Suppressor macrophage (primary cell): ENCODE measurements at places on chromosomes 11 and 22.

GRCh38 chr11:83951521-83951920, 665.4 kb upstream of the CCDC90B start:
- DNase-seq, result no peak

DNA sequence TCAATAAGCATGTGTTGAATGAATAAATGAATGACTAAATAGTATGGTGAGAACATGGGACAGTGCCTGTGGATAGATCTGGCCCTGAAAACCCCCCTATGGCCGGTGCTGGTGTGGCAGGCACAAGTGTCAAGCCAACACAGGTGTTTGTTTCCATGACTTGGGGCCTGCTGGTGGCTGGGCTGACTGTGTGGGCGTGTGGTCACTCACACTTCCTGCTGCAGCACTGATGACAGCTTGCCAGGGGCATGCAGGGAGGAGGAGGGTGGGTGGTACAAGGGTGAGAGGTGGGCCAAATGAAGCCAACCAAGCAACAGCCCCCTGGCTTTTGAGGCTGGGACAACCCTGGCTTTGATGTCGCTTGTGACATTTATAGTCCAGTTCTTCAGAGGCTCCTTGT, 30.3 kb upstream of the ABCC8 start:
- DNase-seq, result peak; percentile 23

GRCh38 chr22:43859621-43860020, 2.7 kb downstream of the SULT4A1 start:
- no peak for DNase-seq

DNA sequence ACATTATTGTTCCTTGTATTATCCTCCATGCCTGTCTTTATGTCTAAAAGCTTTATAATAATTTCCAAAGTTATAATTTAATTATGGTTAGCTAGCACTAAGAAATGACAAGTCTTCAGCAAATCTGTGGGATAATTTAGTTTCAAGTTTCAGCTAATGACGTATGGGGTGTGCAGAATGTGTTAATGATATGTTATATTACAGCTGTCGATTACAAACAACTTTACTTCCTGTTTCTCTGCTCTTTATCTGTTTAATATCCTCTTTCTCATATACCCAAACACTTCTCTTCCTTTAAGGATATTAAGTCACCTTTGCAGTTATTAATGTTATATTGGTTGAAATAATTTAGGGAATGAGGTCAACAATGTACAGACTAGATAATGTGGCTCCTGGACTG, 161.8 kb downstream of the CASP12 start:
- DNase-seq, result no peak

DNA sequence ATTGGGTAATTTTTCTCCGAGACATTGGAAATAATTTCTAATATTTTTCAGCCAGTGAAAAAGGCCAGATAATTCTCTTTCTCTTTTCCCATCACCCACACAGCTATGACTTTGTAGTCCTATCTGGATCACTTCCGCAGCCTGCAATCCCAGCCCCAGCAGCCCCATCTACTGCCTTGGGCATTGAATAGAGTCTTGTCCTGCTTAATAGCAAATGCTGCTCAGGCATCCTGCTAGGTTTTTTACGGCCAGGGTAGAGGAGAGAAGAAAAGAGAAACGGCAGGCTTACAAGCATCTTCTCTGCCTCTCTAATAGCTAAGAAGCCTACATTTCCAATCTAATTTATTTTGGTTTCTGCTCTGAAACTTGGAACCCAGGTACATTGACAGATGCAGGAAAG, 154.3 kb upstream of the B3GAT1 start:
- no peak for DNase-seq

DNA sequence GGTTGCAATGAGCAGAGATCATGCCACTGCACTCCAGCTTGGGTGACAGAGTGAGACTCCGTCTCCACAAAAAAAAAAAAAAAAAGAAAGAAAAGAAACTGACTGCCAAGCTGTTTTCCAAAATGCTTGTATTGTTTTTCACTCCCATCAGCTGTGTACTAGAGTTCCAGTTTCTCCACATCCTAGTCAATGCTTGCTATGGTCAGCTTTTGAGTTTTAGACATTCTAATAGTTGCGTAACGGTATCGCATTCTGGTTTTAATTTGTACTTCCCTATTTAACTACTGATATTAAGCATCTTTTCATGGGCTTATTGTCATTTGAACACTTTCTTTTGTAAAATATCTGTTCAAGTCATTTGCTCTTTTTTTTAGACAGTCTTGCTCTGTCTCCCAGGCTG, 55.7 kb downstream of the TSPAN18 start:
- peak; percentile 22 for DNase-seq

GRCh38 chr11:59865031-59865430, 1.3 kb downstream of the TCN1 start:
- DNase-seq, result peak; percentile 64

- DNase-seq, result no peak
These were observed 5.6 kb upstream of the APOBEC3H start for GRCh38 chr22:39091126-39092081.

DNA sequence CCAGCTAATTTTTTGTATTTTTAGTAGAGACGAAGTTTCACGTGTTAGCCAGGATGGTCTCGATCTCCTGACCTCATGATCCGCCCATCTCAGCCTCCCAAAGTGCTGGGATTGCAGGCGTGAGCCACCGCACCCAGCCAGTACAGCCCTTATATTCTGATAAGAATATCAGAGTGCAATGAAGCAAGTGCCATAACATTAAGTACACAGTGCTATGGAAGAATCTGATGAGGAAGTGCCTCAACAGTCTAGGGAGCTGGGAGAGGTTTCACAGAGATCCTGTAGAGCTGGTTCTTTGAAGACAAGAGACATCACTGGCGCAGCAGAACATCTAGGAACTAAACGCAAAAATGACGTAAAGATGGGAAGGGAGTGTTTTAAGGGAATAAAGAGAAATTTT, 2.1 kb downstream of the RTCB start:
- DNase-seq, result no peak

GRCh38 chr11:79860336-79860735, 419.5 kb upstream of the TENM4 start:
- DNase-seq, result no peak

GRCh38 chr11:83493917-83494316, 207.8 kb upstream of the CCDC90B start:
- DNase-seq, result no peak

DNA sequence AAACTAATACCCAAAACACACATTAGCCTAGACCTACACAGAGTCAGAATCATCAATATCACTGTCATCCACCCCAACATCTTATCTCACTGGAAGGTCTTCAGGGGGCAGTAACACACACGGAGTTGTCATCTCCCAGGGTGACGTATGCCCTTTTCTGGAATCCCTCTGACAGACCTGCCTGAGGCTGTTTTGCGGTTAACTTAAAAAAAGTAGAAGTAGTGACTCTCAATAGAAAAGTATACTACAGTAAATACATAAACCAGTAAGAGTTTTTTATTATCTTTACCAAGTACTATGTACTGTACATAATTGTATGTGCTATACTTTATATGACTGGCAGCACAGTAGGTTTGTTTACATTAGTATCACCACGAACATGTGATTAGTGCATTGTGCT, 80.5 kb downstream of the PGR start:
- DNase-seq, result no peak

DNA sequence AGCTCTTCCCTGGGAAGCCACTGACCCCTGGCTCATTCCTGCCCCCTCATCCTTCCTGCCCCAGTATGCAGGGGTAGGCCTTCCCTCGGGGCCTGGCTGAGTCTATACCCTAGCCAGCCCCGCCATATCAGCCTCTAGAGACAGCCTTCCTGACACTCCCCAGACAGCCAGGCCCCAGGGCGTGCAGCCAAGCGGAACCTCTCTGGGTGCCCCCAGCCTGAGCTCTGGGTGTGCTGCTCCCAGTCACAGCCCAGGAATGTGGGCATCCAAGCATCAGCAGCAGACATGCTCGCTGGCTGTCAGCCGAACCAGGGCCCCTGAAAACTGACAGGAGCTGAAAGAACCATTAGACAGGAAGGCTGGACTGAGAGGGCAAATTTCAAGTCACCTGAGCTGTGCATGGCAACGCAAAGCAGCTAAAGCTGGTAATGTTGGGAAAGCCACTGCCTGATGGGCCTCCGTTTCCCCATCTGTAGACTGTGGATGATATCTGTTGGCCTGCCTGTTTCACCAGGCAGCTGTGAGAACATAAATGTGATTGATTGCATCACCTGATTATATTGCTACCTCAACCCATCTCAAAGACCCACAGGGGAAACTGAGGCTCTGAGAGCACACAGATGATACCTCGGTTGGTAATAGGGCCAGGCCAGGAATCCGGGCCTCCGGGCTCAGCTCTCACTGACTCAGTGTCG, 93.2 kb downstream of the LRRC32 start:
- no peak for DNase-seq

DNA sequence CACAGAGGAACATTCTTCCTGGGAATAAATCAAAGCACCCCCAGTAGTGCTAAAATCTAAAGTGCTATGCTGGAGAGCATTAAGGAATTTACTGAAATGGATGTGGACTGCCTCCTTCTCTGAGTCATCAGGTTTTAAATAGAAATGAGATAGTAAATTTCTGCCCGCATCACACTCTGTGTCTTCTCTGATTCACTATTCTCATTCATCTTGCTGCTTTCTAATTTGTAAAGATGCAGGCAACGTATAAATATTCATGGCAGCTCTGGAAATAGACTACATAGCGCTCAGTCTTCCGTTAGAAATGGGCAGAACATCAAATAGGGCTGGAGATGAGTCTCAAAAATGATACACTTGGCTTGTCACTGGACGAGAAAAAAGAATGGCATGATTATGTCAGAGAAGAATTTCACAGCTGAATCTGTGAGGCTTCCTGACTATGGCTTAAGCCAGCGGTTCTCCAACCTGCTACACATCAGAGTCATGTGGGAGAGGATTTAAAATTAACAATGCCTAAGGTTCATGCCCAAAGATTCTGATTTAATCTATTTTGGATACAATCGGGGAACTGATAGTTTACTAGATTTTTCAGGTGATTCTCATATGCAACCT, 178.2 kb downstream of the LRRC4C start:
- no peak for DNase-seq

GRCh38 chr11:78223320-78223954, 34.7 kb downstream of the USP35 start:
- DNase-seq, result no peak

- no peak for DNase-seq
These were observed 2.6 kb downstream of the ESAM start for GRCh38 chr11:124759266-124760204.
